SJSA1 (cell line): ENCODE measurements at places on chromosomes 7 and 10.

GRCh38 chr7:42548816-42549611 lies 312.0 kb upstream of the GLI3 start:
- no peak for DNase-seq

- no peak for DNase-seq
Measured at GRCh38 chr10:114525368-114525949, 121.2 kb upstream of the AFAP1L2 start.

- DNase-seq, result no peak
Measured at GRCh38 chr7:123498601-123499000, 35.8 kb downstream of the IQUB start.

DNA sequence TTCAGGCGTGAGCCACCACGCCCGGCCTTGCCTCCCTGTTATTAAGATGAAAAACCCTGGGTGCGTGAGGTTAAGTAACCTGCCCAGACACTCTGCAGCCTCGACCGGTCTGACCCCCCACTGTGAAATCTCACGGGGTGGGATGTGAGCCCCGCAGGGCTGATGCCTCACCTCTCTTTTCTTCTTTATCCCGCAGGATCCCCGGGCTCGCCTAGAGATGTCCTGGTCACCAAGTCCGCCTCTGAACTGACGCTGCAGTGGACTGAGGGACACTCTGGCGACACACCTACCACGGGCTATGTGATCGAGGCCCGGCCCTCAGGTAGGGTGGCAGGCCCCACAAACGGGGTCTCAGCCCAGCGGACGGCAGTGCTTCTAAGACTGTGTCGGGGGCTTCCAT lies 461.1 kb upstream of the FOXK1 start:
- no peak for DNase-seq

- no peak for DNase-seq
Measured at GRCh38 chr7:143975617-143976016, 21.0 kb downstream of the OR2F1 start.

GRCh38 chr7:18151422-18151821 lies 123.8 kb upstream of the PRPS1L1 start:
- no peak for DNase-seq

DNA sequence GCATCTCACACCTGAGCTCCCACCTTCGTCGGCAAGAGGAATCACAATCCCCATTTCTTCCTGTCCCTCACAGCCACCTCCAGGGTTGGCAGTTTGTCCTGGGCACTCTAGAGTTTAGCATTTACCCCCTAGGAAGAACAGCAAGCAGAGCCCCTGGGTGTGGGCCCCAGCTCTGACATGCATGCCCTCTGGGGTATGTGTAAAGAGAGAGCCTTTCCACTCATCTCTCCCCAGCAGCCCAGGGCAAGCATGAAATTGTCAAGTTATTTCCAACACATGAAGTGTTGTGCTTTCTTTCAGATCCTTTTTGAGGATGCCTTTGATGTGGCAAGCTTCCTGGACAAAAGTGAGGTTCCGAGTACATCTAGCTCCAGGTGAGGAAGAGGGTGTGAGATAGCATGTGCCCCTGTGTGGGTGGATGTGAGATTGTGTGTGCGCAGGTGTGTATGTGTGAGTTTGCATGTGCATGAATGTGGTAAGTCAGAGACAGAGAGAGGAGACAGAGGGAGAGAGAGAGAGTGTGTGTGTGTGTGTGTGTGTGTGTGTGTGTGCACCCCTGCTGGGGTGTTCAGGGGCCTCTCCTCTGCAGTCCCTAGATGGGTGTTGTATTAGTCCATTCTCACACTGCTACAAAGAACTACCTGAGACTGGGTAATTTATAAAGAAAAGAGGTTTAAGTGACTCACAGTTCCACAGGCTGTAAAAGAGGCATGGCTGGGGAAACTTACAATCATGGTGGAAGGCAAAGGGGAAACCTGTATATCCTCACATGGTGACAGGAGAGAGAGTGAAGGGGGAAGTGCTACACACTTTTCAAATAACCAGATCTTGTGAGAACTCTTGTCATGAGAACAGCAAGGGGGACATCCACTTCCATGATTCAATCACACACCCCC lies 18.1 kb downstream of the STRA8 start:
- no peak for DNase-seq

DNA sequence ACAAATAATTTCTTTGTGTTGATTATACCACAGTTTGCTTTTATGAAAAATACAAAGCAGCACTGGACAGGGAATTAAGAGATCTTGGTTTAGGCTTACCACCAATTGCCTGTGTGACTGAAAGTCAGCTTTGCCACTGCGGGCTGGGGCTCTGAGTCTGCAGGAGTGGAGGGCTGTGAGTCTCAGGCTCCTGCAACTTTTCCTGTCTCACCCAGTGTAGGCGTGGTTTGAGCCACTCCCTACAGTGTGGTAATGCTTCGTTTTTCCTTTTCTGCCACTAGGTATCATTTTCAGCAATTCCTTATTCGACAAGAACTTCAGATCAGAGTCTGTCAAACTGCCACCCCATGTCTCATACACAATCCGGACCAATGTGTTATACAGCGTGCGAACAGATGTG lies 180.6 kb downstream of the ABCA13 start:
- DNase-seq, result no peak

- DNase-seq, result no peak
Measured at GRCh38 chr7:1253681-1254181, 21.1 kb downstream of the UNCX start.

DNA sequence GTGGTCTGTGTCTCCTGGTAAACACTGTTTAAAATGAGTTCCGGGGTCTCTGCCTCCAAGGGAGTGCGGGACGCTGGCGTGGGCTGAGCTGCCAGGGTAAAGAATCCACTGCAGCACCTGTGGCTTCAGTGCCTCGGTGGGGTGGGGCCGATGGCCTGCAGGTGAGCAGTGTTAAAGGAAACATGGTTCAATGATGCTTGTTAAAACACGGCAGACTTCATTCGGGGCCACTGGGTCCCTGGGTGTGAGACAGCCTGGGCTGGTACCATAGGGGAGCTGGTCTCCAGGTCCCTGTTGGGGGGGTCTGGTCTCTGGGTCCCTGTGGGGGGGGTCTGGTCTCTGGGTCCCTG lies 24.9 kb upstream of the KNDC1 start:
- DNase-seq, result no peak

- DNase-seq, result no peak
Measured at GRCh38 chr10:12109286-12109685, 20.2 kb upstream of the SEC61A2 start.

- DNase-seq, result no peak
Measured at GRCh38 chr7:115559877-115560276, 470.7 kb downstream of the TFEC start.

DNA sequence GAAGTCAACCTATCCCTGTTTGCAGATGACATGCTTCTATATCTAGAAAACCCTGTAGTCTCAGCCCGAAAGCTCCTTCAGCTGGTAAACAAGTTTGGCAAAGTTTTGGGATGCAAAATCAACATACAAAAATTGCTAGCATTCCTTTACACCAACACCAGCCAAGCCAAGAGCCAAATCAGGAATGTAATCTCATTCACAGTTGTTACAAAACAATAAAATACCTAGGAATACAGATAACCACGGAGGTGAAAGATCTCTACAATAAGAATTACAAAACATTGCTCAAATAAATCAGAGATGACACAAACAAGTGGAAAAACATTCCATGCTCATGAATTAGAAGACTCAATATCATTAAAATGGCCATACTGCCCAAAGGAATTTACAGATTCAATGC lies 50.4 kb upstream of the ZNF365 start:
- no peak for DNase-seq

GRCh38 chr10:129761197-129761972 lies 202.7 kb downstream of the EBF3 start:
- no peak for DNase-seq

DNA sequence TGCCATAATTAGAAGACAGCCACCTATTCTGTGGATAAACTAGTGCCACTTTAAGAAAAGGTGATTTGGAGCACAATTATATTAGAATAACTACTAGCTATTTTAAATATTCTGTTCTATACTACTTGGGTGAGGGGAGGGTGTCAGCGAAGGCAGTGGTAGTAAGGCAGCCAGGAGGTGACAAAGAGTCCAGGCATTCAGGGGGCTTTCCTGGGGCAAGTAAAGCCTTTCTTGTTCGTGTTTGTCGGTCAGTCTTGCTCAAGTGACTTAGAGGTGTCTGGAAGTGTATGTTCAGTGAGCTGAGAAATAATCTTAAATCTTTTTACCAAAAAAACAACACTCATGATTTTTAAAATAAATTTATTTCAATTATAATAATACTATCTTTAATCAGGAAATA lies 34.4 kb downstream of the ADD3 start:
- DNase-seq, result no peak

- no peak for DNase-seq
Measured at GRCh38 chr7:25103773-25104172, 21.3 kb downstream of the CYCS start.

DNA sequence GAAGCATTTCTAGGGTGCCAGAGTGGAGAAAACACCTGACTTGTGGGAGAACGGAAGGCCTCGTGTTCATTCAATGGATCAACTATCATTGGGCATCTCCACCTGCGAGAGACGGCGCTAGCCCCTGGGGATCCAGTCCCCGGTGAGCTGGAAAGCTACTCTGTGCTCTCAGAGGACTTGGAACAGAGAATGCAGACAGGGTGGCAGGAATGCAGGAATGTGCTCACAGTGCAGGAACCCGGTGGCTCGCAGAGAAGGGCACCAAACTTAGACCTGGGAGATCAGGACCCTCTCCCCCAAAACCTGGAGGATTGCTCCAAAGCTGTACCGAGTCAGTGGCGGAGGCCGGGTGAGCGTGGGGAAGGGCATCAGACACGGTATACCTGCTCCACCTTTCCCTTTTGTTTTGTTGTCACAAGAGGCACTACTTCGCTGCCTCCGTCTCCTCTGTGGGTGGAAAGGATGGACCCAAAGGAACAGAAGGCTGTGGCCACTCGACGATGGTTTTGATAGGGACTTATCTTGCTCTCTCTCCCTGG lies 569.0 kb upstream of the C7orf33 start:
- no peak for DNase-seq

DNA sequence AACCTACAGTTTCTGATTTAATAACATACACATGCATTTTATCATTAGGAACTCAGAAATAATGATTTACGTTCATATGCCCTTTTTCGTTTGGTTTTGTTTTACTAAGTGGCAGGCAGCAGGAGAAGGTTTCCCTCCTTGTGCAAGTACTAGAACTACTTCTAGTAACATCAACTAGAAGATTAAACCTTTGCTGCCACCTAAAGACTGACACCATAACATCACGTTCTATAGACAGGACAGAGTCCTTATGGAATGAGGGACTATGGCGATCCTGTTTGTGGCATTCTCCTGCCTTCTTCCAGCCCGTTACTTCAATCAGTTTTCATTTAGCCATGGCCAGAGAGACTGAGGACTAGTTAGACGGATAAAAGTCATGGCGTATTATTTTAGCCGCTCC lies 53.2 kb downstream of the GAD2 start:
- DNase-seq, result peak; percentile 9

- no peak for DNase-seq
Measured at GRCh38 chr10:115335366-115335765, 242.2 kb downstream of the ATRNL1 start.

DNA sequence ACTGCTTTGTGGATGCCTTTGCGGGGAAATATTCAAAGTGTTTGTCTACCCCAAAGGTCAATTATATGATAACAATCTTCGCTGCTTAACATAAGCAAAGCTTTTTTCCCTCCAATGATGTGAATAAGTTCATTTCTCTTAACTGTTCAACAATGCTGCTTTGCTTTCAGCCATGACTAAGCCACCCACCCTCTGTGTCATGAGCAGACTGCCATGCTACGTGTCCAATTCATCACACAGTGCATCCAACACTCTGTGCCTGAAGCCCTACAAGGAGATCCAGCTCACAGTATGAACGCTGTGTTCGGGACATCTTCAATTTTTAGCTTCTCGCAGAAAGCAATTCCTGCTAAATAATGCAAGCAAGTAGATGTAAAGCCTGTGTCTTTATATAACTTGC lies 5.7 kb upstream of the TAS2R40 start:
- no peak for DNase-seq

DNA sequence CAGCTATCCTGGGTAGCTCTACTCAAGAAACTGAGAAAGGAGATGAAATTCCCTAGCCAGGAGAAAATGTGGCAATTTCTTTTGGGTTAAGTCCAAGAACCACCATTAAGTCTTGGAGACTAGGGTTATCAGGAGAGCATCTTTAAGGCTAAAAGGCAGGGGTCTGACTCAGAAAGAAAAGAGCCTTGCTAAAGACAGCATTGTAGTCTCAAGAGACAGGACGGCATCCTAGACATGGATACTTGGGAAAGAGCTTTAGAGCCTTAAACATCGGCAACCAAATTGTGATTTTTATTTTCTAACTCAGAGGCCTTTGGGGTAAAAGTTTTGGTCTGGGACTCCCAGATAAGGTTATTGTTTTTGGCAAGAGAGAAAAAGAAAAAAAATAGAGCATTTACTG lies 83.1 kb downstream of the FAS start:
- no peak for DNase-seq

DNA sequence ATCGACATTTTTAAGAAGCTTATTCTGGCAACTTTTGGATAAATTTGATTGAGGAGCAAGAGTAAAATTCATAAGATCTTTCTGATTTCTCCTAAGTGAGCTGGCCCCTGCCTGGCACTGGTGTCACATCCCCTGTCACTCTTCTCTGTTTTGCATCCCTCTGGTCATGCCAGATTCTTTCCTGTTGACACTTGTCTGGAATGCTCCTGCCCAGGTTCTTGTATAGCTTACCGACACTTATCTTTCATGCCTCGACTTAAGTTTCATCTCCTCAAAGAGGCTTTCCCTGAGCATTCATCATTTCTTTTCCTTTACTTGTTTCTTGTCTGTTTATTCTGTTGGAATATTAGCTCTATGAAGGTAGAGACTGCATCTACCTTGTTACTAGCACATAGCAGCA lies 22.2 kb upstream of the AASS start:
- DNase-seq, result no peak

- DNase-seq, result peak; percentile 89
Measured at GRCh38 chr7:107594961-107595737, 15.1 kb downstream of the BCAP29 start.

DNA sequence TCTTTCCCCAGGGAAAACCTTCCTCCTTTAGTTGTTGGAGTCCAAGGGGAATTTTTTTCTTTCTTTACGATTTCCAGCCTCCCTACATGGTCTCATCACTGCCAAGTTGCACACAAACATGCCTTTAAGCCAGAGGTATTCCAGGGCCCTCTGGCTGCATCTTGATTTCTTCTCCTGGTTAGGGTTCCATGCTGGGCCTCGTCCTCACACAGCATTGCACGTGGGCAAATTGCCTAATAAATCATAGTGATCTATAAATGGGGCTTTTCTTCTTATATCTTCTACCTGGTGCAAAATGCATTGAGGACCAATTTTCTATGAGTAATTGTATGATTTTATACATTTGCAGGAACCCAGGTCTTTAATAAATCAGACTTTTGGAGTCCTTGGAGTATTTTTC lies 284.2 kb downstream of the C7orf25 start:
- no peak for DNase-seq

- DNase-seq, result no peak
Measured at GRCh38 chr10:100883312-100883821, 29.4 kb upstream of the SLF2 start.

GRCh38 chr10:73494877-73495225 lies 973 bp downstream of the PPP3CB start:
- DNase-seq, result no peak
